ENCODE measurements at places on chromosomes 11 and 22.
A peak's percentile ranks its signal among the peaks of the same experiment; 100 is the strongest.

GRCh38 chr11:61716478-61717285 is 35.8 kb upstream of the MYRF start:
- no peak for DNase-seq

DNA sequence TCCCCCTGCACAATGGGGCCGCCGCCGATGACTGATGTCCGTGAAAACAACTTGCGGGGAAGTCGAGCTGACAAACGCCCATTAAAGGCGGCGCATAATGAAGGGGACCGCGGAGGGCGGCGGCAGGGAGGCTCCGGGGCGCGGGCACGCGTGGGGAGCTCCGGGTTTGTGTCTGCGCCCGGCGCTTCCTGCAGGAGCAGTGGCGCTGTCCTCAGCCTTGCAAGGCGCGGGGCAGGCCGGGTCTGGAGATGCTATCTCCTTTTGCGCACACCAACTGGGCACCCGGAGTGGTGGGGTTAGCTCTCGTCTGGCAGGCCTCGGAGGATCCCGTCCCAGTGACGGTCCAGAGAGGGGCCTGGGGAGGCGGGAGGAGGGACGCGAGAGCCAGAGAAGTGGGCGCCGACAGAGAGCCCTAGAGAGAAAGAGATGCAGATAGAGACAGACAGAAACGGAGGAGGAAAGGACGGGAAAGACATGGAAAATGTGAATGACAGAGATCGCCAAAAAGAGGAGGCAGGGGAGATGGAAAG is 390 bp upstream of the FGF3 start:
- no peak for DNase-seq

GRCh38 chr11:73465871-73466270 is 89.7 kb downstream of the RELT start:
- no peak for DNase-seq

DNA sequence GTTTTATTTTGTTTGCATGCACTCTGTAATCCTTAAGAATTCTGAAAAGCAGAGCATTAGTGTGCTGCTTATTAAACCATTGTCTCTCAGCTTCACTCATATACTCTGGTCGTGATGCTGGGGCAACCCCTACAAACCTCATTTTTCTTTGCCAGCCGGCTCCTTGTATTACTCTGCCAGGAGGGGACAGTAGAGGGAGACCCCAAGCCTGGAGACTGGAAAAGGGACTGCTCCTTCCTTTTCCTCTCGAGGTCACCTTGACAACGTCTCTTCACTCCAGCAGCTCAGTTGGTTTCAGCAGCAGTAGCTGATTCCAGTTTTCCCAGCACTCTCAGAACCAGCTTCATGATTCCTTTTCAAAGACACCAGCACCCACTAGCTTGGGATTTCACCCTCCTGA is 2.8 kb upstream of the JHY start:
- no peak for DNase-seq

GRCh38 chr11:125980436-125980835 is 34.6 kb downstream of the VSIG10L2 start:
- no peak for DNase-seq

DNA sequence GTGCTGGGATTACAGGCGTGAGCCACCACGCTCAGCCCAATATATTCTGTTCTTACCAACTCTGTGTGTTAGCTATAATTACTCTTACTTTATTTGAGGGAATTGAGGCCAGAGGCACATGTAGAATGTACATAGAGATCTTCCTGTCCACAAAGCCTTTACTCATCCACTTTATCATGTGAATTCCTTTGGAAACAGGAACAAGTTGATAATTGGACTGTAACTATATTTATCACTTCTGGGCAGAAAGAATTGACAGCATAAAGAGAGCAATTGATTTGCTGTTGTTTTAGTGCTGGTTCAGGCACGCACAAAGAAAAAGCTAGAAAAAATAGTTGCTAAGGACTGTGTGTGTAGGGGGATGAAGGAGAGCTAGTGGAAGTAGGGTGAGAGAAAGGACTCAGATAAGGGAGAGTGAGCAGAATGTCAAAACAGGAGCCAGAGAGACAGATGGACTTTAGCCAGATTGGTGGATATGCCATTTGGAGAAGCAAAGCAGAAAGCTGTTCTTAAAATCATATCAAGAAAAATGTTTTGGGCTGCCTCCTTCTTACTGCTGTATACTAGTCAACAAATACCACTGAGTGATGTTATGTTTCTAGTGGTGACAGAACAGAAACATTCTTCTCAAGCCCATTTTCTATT is 929.8 kb upstream of the CNTN5 start:
- no peak for DNase-seq

DNA sequence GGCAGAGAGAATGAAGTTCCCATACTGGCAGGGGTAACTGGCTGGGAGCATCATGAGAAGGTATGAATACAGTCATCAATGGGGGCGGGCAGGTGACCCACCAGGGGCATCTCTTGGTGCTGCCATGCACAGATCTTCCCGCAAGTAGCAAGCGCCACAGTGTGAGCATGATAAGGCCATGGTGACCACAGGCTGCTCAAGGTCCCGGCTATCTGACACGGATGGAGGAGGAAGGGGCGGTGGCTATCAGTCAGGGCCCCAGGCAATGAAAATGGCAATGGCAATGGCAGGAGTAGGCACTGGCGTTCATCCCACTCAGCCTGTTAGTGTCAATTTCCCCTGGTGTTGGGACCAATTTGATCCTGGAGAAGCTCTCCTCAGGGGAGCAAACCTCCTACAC is 21.6 kb downstream of the ASCL2 start:
- DNase-seq = no peak

DNA sequence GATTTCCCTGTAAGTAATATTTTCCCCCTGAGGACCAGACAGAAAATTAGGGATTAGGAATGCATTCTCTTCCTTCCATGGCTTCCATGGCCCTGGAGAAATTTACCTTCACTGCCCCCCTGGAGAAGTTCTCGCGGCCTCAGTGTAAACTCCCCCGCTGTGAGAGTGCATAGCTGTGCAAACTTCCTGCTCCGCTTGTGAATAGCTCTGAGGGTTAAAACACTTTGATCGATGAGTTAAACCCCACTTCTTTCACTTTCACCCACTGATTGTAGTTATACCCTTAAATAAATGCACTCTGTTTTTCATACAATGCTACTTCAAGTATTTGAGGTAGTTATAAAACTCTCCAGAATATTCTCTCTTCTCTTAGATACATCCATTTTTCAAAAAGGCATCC is 190.8 kb downstream of the DSCAML1 start:
- no peak for DNase-seq

GRCh38 chr22:43745411-43745770 is 66.7 kb downstream of the EFCAB6 start:
- DNase-seq = no peak

GRCh38 chr11:62889484-62890437 is 9.1 kb downstream of the SLC3A2 start:
- DNase-seq = no peak

DNA sequence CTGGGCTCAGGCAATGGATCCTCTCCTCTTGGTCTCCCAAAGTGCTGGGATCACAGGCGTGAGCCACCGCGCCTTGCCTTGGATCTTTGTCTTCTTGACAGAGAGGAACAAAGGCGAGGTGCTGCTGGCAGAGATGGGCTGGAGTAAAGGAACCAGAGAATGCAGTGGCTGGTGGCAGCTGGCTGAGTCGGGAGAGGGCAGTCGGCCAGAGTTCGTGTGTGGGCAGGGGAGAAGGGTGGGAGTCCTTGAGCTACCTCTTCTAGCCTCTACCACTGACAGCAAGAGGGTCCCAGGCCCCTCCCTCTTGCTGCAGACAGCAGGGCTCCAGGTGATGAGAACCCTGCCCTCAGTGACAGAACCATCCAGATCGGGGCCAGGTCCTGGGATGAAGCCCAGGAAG is 86.2 kb upstream of the LINC01488 start:
- no peak for DNase-seq

DNA sequence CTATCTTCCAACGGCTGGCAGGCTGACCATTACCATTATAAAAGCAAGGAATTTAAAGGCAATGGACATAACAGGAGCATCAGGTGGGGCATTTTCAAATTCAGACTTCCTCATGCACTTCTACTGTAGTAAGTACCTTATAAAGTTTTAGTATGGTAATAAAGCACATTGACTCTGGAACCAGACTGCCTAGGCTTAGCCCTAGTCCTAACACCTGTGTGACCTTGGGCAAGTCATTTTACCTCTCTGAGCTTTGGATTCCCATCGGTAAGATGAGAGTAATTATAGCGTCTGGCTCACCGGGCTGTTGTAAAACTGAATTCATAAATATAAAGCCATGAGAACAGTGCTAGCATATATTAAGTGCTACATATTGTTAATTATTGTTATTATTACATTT is 69.2 kb upstream of the OLFML1 start:
- DNase-seq = no peak

DNA sequence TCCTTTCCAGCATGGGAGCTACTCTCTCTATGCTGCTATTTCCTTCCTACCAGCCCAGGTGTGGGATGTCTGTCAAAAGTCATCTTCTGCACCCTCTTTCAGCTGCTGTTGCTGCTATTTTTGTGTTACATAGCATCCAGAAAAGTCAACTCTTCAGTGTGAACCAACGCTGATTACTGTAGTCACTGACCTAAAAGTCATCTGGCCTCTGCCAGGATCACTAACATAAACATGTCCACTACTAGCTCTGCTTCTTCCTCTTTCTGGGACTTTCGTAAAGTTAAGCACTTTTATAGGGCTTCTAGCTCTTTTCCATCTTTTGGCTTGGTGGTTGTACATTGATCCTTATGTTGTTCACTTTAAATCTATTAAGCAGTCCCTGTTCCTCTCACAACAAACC is 90.2 kb upstream of the CARD18 start:
- DNase-seq = peak; percentile 14

DNA sequence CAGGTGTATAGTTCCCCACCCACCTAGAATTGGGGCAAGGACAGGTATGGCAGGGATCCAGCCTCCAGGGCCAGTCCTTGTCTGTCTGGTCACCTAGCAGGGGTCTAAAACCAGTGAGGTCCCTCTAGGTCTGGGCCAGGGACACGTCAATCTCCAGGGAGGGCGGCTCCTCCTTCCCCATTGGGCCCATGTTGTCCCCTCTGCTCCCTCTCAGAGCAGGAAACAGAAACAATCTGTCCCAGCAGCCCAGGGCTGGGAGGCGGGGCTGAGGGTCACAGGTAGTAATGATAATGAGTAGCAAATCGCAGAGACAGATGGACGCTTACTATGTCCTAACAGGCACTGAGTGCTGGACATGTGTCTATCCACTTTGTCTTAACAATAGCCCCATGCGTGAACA is 22.8 kb upstream of the SYT7 start:
- DNase-seq = no peak

DNA sequence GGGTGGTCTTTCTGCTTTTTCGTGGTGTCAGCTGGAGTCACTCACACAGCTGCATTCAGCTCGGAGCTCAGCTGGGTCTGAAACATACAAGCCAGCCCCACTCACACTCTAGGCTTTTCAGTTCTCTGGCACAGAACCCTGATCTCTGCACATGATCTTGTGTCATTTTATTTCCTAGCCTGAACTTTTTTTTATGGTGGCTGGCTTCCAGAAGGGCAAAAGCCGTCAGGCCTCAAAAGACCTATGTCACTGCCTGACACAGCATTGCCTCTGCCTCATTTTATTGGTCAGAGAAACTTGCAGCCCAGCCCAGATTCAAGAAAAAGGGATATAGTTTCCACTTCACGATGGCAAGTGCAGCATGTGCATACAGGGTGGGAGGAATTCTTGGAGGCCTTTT is 117.8 kb downstream of the NTM start:
- DNase-seq = no peak

DNA sequence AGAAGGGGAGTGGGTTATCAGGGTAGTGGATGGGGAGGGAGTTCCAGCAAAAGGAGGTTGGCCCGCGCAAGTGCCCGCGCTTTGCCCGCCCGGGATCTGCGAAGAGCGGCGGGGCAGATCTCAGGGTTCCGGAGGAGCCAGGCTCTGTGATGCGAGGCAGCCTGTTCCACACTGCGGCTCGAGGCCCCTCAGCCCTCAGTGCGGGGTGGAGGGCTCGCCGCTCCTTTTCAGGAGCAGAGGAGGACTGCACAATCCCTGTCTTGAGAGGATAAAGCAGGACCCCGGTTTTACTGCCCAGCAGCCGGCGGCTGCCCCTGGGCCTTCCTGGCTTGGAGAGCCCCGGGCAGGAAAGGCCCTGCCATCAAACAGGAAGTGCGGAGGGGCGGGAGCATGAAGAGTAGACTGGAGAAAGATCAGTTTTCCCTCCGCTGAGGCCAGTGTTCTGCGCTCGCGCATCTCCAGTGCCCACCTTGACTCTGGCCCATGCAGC is 6.2 kb downstream of the SLC6A5 start:
- DNase-seq = no peak

DNA sequence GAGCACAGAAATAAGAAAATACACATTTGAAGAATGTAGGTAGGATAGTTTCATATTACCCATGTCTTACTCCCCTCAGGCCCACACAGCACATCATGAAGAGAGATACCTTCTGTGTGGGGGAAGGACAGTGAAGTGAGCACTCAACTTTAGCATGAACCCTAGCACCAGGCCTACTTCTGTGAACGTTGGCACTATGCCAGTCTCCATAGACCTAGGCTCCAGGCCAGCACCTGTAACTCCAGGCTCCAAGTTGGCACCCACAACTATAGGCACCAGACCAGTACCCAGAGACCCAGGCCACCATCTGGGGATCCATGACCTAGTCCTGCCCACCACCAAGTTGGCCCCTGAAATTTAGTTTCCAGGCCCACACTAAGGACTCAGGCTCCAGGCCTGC is 410.9 kb downstream of the INSC start:
- no peak for DNase-seq

DNA sequence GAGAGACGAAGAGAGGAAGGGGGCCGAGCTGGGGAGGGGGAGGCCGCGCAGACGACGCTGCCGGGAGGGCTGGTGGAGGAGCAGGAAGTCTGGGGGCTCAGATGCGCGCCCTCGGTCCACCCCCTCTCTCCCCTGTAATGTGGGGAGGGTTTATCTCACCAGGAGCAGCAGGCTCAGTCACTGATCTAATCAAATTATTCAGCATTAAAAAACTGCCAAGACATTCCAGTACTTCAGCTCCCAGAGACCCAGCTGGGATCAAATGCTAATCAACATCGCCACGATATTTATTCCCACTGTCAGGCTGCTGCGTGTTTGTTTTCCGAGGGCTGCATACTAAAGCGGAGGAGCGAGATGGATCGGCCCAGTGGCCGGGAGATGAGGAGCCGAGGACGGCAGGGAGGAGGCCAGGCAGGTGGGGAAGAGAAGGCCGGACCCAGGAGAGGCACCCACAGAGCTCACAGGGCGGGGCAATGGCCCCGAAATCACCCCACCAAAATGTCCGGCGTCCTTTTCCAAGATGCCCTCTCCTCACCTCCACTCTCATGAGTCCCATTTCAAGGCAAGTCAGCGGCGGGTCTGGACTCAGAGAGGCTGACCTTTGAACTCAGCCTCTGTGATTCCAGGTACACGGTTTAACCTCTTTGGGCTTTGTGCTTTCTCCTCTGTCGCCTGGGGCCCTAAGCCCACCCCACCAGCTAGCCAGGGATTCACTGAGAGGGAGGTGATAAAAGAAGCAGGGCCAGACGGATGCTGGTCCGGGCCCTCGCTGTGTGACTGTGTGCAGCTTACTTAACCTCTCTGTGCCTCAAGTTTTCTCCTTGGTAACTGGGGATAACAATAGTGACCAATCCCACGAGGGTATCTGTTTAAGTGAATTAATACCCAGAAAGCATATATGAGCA is 502.1 kb downstream of the MN1 start:
- no peak for DNase-seq

- no peak for DNase-seq
These were observed 47.0 kb upstream of the ADORA2A start for GRCh38 chr22:24380220-24380904.

Measured in RPMI8226 (cell line).